ENCODE measurements at places on chromosomes 7 and 10.

DNA sequence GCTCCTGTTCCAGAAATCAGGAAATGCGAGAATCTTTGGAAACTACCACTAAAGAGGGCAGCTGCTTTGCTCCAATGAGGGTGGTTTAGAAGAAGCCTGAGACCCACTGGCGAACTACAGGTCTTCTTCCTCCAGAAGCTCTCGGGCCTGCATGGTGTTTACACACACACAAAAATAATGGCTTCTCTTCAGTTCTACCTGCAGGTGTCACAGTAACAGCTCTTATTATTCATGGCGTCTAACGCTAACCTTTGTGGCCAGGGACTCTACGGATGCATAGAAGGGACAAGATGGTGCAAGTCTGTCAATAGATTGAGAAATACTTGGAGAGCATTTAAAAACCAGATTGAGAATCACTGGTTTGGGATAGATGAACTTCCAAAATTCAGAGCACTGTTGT, 22.4 kb downstream of the GPR141 start:
- no peak for DNase-seq

DNA sequence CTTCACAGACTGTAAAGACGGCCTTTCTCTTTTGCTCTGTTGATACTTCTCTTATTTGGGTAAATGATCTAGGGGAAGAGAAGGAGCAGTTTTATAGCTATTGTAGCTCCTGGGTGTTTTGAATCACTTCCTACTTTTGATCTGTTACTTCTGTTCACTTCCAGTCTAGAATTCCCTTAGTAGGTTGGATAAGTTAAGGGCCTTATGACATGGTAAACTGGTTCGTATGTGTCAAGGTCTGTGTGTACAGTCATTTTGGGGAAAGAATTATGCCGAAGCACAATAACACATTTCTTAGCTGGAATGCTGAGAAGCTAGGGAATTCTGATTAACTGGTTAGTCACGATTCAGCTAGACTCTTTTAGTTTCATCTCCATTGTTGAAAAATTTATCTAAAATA, 8.1 kb downstream of the DENND10 start:
- no peak for DNase-seq

- no peak for DNase-seq
Measured at GRCh38 chr7:36852017-36852416, 127.7 kb upstream of the AOAH start.

DNA sequence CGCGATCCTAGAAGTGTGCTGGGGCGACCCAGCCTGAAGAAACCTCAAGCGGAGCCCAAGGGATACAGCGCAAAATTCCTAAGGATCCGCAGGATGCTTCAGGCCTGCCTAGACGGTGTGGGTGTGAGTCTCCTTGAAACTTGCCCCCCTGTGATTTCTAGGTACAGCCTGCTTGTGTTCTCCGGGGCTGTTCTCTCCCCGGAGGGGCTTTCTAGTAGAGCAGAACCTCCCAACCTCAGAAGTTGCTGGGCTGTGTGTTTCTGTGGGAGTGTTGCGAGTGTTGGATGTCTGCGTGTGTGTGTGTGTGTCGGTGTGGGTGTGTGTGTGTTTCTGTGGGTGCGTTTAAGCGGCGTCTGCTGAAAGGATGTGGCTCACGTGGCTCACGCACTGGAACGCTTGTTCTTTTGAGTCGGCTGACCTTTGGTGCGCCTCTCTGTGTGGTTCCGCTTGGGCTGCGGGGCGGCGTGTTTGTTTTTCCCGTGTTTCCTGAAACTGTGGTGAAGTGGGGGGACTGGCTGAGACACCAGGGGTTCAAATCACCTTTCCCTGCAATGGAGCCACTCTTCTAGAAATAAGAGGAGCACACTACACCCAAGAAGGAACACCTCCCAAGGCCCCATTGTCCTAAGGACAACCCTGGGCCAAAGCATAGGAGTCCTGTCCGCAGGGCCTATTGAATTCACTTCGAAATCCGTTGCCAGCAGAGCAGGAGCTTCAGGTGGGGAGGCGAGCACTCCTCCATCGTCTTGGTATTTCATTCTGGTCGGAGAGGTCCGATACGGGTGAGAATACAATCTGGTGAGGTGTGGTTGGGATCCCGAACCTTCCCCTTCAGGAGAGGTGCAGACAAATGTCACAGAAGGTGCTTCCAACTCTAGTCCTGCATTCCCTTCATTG, 25.1 kb upstream of the ZNF273 start:
- peak; percentile 54 for DNase-seq

DNA sequence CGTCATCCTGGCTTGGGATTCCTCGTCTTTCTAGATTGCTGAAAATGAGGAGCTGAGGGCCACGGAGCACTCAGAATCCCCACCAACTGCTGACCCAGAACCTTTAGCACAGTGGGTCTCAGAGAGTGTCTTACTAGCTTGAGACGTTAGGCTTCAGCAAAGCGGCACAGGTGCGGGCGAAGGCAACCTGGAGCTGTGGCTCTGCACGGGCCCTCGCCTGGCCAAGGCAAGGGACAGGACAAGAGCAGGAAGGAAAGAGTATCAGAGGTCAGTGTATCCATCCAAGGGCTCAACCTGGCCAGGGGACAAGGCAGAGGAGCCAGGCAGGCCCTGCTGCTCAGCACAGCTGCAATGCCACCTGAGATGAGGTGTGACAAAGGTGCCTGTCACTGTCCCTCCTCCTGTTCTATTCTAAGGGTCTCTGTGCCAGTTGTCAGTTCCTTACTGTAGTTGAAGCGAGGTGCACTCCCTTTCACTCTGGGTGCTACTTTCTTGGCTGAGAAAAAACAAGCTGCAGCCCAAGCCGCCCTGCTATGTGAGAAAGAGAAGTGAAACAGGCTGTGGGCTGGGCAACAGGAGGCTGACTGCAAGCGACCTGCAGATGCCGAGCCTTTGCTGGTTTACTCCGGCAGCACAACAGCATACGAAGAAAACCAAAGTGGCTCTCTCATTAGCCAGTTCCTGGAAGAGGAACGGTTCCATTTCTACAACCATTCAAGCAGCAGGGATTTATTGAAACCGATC, 33.3 kb upstream of the KDM7A start:
- peak; percentile 72 for DNase-seq

- DNase-seq = no peak
Measured at GRCh38 chr10:44008270-44008916, 359.7 kb upstream of the ZNF32 start.

Data from sigmoid colon (tissue), 7 donors.